ENCODE measurements at places on chromosomes 12 and 14.

- no peak for DNase-seq
Observed at GRCh38 chr12:54428050-54429013, 9.3 kb upstream of the ITGA5 start.

DNA sequence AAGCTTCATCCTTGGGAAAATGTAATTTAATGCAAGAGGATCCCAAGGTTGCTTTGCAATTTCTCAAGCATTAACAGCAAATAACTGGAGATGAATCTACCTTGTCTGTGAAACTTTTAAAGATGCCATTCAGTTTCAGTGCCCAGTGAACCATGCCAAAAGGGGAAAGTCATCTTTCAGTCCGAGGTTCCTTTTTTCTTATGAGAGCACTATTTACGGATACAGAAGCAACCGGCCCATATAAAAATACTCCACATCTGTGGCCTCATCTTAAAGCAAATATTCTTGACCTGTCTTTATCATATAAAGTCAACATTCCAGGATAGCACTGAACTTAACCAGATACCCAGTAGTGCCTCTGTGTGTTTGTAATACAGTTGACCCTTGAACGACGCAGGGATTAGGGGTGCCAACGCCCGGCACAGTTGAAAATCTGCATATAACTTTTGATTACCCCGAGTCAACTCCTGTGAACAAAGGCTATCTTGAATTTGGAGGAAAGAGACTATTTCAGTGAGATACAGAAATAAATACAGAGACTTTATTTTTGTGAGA is 209.4 kb downstream of the PCNX1 start:
- DNase-seq: no peak

- peak; percentile 19 for DNase-seq
Observed at GRCh38 chr12:55736780-55737580, 5.9 kb upstream of the GDF11 start.

DNA sequence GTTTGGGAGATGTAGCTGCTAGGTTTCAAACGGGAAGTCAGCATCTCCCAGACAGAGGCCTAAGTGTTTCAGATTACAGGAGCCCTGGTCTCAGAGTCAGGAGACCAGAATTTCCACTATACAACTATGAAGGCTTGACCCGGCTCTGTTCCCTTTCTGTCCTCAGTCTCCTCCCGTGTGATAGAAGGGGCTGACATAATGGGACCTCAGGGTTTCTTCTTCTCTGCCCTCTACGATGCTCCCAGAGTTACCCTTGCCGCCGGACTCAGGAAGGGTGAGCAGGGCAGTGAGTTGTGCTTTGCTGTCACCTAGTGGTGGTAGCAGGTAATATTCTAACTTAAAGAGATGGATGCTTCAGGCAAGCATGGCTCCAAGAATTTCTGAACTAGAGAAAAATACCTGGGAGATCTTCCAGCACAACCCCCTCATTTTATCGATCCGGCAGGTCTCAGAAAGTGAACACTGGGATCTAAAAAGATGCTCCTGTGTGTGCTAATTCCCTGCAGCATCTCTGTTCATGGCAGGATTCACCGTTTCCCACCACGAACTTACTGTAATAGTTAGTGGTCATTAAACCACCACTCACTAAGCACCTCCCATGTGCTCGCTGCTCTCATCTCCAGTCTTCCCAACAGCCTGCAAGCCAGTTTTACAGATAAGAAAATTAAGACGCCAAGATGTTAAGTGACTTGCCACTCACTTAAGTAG is 84.4 kb downstream of the VWF start:
- DNase-seq: no peak

DNA sequence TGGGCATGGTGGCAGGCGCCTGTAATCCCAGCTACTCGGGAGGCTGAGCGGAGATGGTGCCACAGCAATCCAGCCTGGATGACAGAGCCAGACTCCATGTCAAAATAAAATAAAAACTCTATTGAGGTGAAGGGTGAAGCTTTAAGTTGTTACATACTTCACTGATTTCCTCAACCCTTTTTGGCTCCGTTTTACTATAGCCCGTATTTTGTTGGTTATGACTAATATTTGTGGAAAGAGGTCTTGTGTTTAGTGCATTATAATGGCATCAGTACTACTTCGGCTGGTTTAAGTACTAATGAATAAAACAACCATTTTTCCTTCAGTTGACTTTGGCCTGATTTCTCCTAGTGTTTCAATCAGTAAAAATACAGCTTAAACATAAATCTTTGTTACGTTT is 27.0 kb upstream of the SLC2A14 start:
- DNase-seq: no peak

DNA sequence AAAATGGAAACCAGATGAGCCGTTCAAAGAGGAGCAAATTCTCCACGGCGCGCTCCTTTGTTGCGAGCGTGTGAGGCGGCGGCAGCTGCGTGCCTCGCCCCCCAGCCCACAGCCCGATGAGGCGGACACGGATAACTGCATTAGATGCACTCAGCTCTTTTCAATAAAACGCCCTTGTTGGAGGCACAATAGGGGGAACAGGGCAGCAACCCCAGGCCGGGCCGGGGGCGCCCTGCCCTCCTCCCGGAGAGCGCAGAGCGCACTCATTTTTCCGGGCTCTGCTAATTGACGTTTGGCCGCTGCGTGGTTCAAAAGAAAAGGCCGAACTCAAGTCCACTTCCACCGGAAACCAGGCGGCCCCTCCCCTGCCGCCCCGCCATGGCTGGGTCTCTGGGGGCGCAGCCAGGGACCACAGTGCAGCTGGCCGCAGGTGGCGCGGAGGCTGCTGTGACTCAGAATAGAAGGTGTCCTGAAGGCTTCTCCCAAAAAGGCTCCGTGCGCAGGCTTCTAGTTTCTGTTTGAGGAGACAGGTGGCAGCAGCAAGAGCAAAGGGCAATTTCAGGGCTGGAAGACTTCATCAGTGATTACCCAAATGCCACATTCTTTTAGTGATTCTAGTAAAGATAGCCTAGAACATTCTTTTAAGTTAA is 29.0 kb upstream of the SMOC1 start:
- DNase-seq: no peak

Data from T-helper 17 cell (primary cell).